Activated naive CD8-positive, alpha-beta T cell treated with anti-CD3 and anti-CD28 coated beads, Interleukin-2, amount 50 U/mL, for 16 hours (primary cell): ENCODE measurements at places on chromosomes 7 and 10.

- DNase-seq, result no peak
These were observed 62.3 kb downstream of the EGFR start for GRCh38 chr7:55081068-55081467.

DNA sequence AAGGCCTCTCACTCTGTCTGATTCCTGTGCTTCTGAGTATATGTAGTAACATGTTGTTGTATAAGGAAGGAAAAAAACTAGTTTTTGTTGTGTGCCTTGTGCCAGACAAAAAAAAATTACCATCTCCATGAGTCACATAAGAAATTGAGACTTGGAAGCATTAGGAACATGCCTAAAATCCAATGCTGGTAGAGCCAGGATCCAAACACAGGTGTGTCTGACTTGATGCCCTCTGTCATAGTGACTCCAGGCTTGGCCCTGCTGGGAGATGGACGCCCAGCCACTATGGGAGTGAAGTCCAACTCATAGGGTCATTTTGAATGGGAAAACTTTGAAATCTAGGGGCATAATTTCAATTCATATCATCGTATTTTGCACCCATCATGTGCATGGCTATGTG, 38.0 kb downstream of the PYROXD2 start:
- DNase-seq, result no peak

DNA sequence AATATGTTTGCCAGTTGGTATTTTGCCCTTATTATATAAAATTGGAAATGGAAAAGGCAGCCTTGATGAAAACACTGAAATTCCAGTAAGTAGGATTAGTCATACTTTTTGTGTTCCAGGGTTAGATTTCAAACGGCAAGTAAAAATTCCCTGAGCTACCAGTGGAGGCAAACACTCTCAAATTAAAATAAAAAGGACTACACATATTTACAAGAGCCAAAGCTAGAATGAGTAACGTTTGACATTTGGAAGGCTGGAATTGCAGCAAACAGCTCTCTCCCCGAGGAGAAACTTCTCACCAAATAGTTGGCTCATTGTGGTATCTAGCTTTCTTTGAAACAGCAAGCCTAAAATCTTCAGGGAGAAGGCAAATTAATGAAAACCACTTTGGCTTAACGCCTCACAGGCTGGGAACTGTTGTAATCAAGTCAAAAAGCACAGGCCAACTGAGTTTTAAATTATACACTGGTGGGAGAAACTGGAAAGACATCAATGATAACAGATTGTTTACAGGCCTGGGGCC, 288.4 kb downstream of the SNX13 start:
- DNase-seq, result no peak

DNA sequence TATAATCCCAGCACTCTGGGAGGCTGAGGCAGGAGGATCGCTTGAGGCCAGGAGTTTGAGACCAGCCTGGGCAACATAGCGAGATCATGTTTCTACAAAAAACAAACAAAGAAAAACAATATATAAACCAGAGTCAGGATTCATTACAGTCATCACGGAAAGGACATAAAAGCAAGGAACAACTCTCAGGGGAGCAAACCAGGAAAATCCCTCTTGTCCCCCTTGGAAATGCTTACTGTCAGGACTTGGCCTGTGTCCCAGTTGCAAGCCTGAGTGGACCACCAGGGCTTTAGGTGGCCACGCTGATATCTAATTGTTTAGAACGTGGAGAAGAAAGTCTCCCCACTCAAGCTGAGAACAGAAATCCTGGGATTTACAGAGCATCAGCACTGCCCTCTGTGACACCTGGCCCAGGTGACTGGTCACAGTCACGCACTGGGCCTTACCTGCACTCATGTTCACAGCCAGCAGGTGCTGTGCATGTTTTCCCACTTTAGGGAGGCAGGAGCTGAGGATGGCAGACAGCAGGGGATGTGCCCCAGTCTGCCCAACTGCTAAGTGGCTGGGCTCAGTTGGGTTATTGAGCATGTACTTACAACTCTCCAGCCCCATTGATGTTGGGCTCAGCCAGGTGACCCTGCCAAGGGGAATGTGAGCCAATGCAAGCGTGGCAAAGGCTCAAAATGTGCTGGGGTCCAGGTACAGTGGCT, 60.9 kb downstream of the TMEM130 start:
- DNase-seq, result no peak

- DNase-seq, result no peak
These were observed 38.2 kb upstream of the PFKFB3 start for GRCh38 chr10:6164271-6165095.

DNA sequence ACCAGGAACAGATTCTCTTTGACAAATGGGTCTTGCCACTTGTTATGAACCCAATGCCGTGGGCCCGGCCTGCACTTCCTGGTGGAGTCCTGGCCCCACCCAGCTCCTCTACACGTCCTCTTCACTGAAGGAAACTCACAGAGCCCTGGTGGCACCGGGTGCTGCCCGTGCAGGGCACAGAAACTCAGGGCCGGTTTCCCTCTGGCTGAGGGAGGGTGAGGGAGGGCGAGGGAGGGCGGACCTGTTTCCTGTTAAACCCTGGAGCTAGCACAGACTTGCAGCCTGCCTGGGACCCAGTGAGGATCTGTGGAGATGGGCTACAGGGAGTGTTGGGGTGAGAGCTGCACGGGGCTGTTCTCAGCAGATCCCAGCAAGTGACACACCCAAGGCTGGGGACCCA, 596.3 kb downstream of the PTPRN2 start:
- no peak for DNase-seq

- DNase-seq, result no peak
These were observed 15.9 kb upstream of the TBXAS1 start for GRCh38 chr7:139813151-139813550.

DNA sequence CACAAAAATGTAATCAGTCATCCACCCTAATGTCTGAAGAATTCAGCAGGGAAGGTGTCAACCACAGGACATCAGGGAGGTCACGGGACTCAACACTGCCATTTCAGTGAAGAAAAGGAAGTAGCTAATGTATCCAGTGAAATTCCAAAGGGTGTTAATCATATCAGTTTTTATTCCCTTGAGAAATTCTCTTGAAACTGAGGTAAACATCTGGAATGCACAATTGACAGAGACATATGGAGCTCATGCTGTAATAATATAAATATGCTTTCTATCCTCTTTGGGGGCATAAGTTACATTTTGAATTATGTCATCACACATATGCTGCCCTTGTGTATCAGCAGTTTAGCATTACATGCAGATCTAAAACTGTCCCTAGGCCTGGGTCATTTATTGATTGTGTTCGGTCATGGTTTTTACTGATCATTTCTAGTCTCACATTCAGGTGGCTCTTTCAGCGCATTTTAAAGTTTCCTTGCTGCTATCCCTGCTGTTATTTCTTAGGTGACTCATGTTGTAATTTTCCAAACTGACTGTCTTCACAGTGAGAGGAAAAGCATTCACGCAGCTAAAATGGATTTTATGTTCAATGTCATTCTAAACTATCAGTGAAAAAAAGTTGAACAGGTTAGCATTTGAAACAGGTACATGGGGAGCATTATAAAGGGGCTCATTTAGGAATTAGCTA, 273.9 kb downstream of the TSPAN12 start:
- no peak for DNase-seq

GRCh38 chr7:147311336-147311735, 1194.7 kb downstream of the CNTNAP2 start:
- no peak for DNase-seq

DNA sequence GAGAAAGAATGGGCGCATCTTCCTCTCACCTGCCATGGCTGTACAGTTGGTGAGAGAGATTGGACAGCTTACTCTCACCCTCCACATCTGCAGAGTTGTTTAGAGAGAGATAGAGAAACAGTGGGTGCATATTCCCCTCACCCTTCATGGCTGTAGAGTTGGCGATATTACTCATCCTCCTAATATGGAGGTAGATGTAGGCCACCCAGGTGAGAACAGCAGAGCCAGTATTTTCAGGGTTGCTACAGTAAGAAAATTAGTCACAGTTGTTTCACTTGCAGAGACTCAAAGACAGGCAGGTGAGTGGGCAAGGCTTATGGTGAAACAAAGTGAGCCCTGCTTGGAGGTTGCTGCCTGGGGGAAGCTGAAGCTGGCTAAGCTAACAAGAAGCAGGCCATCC, 65.0 kb upstream of the PFKP start:
- no peak for DNase-seq

DNA sequence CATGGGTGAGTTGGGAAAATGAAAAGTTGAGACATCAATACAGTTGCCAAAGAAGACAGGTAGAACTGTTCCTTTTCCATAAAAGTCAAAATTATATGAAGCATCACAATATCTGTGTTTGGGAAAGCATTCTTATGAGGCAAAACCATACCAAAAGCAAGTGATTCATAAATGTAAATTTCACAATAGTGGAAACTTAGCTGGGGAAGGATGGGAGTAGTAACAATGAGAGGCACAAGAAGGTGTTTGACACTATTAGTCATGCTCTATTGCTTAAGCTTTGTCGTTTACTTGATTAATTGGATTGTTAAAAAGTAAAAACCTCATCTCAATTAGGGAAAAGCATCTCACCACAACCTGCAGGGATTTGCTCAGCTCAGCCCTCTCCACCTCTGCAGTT, 240.2 kb downstream of the C7orf25 start:
- no peak for DNase-seq

DNA sequence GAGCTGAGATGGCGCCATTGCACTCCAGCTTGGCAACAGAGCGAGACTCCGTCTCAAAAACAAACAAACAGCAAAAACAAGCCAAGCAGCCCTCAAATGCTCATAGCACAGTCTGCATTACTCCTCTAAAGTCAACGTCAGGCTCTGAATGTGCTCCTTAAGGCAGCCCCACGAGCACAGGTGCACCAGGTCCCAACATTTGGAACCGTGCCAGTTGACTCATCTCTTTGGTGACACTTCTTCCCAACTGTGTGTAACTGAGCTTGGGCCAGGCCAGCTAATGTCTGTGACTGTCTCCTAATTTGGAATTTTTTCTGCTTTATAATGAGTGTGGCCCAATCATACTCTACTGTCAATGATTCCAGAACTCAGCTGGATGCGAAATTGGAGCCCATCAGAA, 66.3 kb upstream of the EFCAB10 start:
- DNase-seq, result no peak

DNA sequence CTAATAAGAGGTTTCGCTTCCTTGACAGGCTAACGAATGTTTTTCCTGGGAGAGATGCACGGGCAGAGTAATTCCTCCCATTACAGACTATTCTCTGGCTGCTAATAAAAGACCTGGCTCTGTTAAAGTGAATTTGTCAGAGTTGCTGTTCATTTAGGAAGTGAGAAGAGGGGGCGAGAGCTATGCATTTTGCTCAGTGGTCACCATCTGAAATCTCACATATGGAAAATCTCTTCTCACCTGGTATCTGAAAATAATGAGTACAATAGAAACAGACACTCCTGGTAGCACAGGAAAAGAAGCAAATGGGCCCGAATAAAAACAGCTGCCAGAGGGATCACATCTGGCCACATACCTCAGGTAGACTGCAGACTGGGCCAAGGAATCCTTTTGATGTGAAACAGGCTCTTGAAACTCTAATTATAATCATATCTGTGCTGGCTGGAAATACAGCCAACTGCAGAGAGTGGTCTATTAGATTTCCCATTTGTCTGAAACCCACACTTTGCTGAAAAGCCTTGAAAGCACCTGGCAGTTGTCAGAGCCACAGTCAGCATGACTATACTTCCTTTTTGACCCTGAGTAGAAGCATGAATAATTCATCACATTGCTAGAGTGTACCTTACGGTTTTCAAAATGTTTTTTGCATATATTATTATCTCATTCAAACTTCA, 33.6 kb downstream of the AOAH start:
- DNase-seq, result no peak

DNA sequence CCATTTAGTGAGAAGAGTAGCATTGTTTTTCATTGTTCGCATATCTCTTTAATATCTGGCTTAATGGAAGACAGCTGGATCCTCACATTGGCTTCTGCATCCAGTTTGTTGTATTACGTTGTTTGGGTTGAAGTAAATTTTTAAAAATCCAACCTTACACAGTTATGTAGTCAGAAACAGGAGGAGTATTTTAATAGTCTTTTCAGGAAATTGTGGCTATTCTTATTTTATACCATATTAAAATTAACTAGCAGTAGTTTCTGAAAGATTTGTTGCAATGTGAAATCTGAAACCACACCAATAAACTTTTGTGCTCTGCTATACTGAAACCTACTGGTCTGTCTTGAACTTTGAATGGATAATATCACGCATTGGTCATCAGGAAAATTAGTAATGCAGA, 27.9 kb downstream of the MYPN start:
- no peak for DNase-seq

DNA sequence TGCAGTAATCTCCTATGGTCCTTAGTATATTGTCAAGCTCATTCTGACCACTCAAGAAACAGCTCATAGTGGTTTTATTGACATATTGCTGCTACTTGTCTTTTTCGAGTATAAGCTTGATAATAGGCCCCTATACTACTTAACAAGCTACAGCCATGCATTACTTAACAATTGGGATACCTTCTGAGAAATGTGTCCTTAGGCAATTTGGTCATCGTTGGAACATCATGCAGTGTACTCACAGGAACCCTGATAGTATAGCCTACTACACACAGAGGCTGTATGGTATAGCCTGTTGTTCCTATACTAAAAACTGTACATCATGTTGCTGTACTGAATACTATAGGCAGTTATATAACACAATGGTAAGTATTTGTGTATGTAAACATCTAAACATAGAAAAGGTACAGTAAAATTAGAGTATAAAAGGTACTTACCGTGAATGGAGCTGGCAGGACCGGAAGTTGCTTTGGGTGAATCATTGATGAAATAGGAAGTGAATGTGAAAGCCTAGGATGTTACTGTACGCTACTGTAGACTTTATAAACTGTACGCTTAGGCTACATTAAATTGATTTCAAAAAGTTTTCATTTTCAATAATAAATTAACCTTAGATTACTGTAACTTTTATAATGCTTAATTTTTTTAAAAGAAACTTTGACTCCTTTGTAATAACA, 160.9 kb downstream of the LRRC4 start:
- DNase-seq, result no peak

DNA sequence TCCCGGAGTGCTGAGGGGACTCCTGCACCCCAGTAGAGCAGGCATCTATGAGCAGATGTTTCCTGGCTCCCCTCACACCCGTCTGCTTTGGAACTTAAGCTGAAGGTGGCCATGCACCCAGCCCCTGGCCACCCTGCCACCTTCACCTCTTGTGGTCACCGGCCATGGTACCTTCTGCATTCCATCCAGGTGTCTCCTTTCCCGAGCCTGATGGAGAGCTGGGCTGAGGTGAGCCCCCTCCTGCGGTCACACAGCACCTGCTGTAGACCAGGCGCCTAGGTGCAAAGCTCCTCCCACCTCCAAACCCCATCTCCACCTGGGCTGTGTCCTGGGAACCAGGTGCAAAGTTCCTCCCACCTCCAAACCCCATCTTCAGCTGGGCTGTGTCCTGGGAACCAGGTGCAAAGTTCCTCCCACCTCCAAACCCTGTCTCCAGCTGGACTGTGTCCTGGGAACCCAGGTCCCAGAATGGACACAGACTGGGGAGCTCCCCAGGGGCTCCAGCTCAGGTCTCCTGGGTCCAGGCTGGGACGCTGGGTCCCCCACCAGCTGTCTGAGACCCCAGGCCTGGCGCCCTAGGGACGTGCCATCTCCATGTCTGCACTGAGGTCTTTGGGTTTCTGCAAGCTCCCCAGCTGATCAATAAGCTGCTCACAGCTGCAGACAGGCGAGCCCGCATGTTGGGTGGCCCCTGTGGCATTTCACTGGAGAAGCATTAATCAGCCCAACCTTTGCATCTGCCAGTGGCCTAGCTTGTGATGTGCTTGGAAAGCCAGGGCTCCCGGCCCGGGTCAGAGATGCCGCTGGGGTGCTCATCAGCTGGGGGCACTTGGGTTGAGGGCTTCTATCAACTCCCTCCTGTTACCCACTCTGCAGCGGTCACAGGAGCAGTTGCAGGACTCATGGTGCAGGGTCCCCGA, 61.2 kb upstream of the INPP5A start:
- DNase-seq, result no peak
